ENCODE measurements at places on chromosomes 2 and 18.

DNA sequence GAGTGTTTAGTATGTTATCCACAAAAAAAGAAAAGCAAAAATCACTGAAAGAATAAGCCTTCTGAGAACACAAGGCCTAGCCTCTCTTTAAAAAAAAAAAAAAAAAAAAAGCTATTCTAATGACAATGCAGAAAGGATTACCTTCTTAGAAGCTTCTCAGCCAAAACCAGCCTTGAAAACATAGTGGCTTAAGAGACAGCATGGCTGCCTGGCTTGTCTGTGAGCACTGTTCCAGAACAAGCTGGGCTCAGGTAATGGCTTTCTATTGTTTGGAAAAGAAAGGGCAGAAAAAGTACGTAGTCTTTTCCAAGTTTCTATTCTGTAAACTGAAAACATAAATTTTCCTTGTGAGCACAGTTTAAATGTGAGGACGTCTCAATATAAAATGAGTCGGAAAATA lies 119.5 kb downstream of the MAP3K20 start:
- DNase-seq: no peak

- no peak for DNase-seq
These were observed at the start of gene NMUR1 for GRCh38 chr2:231530099-231531011. Gene NMUR1, minus strand, starts transcription at chr2:231530445. Its CDS starts 84 bp downstream, at chr2:231530361.

DNA sequence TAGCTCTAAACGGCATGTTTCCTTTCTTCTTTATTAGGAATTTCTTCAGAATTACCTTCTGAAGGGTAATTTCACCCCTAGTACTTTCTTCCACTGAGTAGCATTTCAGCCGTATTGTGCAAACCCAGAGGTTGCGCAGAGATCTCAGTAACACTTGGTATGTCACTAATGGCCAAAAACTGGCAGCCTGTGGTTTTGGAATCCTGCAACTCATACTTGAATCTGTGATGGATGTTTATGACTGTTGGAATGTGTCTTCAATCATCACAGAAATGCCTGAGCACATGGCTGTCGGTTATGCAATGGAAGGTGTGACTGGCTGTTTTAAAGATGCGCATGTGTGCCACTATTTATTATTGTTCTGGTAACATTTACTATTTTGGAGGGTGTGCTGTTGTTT lies 100.0 kb downstream of the COLEC12 start:
- DNase-seq: no peak

GRCh38 chr2:113136828-113137775 lies 9.7 kb downstream of the IL1RN start:
- no peak for DNase-seq

Measured in foreskin keratinocyte (primary cell).